ENCODE measurements at places on chromosomes 3 and 15. TPM values are rescaled to one million over a fixed set of nuclear protein-coding genes. Genes with fewer than 3 reads are reported as not detected.

GRCh38 chr3:59895972-59896371, 846.1 kb upstream of the CFAP20DC start:
- no peaks in the 10 kb centered on the region for H3K27me3 ChIP-seq
- H3K4me1 ChIP-seq: no peaks in the 10 kb centered on the region
- H3K36me3 ChIP-seq: no peaks in the 10 kb centered on the region
- H3K27ac ChIP-seq: no peak overlapping the region
- no peak overlapping the region for H3K4me3 ChIP-seq

DNA sequence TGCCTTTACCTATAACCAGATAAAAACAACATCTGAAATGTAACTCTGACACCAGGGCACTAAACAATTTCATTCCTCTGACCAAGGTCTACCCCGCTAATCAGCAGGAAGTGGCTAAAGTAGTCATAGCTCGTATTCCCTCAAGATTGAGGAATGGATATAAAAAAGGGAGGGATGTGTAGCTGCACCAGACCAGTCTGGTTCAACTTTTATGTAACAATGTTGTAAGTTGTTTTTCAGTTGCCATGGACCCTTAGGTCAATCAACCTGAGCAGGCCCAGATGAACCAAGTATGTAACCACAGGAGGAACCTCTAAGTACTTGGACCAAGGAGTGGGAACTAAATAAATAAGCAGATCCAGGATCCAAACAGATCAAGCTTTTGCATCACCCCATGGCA, 28.4 kb upstream of the IFT57 start:
- H3K27me3 ChIP-seq: no peaks in the 10 kb centered on the region
- DNase-seq: no peak
- no peaks in the 10 kb centered on the region for H3K4me1 ChIP-seq

DNA sequence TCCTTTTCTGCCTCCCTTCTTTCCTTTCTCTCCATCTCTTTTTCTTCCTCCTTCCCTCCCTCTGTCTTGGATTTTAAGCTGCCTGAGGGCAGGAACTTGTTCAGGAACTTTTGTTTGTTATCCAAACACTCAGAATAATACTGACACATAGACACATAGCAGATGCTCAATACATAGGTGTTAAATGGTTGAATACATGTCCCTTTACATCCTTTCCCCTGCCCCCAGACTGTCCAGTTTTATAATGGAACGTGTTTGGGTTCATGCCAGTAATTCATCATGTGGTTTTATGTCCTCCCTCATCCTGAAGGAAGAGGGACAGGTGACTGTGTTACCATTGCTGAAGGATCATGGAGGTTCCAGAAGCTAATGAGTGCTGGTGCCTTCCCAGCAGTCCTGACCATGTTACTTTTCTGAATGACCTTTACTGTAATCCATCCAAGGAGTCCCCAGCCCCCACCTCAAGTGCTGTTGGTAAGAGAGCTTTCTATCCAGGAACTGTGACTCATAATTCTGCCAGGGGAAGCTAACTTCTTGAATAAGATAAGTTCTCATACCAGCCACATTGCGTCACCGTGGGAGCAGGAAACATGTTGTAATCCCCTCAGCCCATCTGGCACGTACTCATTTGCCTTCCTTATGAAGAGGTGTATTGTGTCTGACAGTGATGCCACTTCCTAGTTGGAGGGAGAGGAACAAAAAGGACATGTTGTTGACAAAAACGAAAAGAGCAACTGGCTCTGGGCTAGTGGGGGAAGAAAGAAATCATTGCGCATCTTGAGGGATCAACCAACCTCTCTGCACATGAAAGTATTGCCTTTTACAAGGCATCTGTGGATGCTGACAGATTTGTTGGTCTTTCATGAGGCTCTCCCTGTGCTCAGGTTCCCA, 52.4 kb downstream of the IL1RAP start:
- peak overlapping the region; percentile 68 for H3K27ac ChIP-seq
- no peak overlapping the region for H3K4me3 ChIP-seq
- H3K27me3 ChIP-seq: no peaks in the 10 kb centered on the region
- H3K4me1 ChIP-seq: peaks cover 18% of the 10 kb centered on the region
- DNase-seq: peak; percentile 86
- no peaks in the 10 kb centered on the region for H3K36me3 ChIP-seq

- no peaks in the 10 kb centered on the region for H3K27me3 ChIP-seq
- no peaks in the 10 kb centered on the region for H3K36me3 ChIP-seq
- no peak for DNase-seq
- no peak overlapping the region for H3K4me3 ChIP-seq
Observed at GRCh38 chr3:16520970-16521881, 7.7 kb upstream of the RFTN1 start.

GRCh38 chr3:9238276-9238675, 11.2 kb downstream of the SRGAP3 start:
- H3K4me3 ChIP-seq: no peak overlapping the region
- DNase-seq: no peak
- H3K27ac ChIP-seq: no peak overlapping the region
- H3K27me3 ChIP-seq: no peaks in the 10 kb centered on the region

- no peaks in the 10 kb centered on the region for H3K36me3 ChIP-seq
- H3K4me3 ChIP-seq: no peak overlapping the region
- no peaks in the 10 kb centered on the region for H3K27me3 ChIP-seq
Observed at GRCh38 chr3:16248556-16248955, 16.2 kb downstream of the DPH3 start.

The ACTC1 gene
- total RNA-seq: 1.2 TPM

GRCh38 chr15:70617076-70617910, 146.1 kb downstream of the UACA start:
- H3K36me3 ChIP-seq: no peaks in the 10 kb centered on the region
- no peaks in the 10 kb centered on the region for H3K27me3 ChIP-seq
- DNase-seq: no peak
- no peak overlapping the region for H3K4me3 ChIP-seq
- H3K27ac ChIP-seq: no peak overlapping the region

The HRG gene
- total RNA-seq: not detected

The HTD2 gene
- total RNA-seq: 8.4 TPM

The RTP3 gene
- not detected for total RNA-seq

DNA sequence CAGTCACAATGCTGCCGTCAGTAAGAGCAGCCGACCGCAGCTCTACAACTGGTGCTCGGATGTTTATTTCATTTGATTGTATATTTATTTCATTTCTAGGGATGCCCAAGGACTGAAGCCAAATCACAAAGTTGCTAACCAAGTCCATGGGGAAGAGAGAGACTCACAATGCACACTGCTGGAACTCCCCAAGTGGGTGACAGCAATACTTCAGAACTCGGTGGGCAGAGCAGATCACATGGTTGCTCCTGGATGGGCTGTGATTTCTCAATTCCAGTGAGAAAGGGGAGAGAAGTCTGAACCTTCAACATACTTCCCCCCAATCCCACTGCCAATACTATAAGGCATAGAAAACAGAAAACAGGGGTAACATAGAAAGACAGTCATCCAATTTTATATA, 265.8 kb upstream of the WNT5A start:
- H3K4me3 ChIP-seq: no peak overlapping the region
- no peak overlapping the region for H3K27ac ChIP-seq
- no peak for DNase-seq
- no peaks in the 10 kb centered on the region for H3K4me1 ChIP-seq
- H3K36me3 ChIP-seq: no peaks in the 10 kb centered on the region
- no peaks in the 10 kb centered on the region for H3K27me3 ChIP-seq

- H3K27ac ChIP-seq: no peak overlapping the region
- no peaks in the 10 kb centered on the region for H3K4me1 ChIP-seq
- no peak for DNase-seq
- no peaks in the 10 kb centered on the region for H3K36me3 ChIP-seq
- no peak overlapping the region for H3K4me3 ChIP-seq
Observed at GRCh38 chr3:175869404-175869803, 1010.3 kb downstream of the NAALADL2 start.

All from spleen (tissue), 13 donors.